ENCODE measurements at places on chromosomes 6 and 20. TPM values are rescaled to one million over a fixed set of nuclear protein-coding genes. Genes with fewer than 3 reads are reported as not detected.
A peak's percentile ranks its signal among the peaks of the same experiment; 100 is the strongest.

DNA sequence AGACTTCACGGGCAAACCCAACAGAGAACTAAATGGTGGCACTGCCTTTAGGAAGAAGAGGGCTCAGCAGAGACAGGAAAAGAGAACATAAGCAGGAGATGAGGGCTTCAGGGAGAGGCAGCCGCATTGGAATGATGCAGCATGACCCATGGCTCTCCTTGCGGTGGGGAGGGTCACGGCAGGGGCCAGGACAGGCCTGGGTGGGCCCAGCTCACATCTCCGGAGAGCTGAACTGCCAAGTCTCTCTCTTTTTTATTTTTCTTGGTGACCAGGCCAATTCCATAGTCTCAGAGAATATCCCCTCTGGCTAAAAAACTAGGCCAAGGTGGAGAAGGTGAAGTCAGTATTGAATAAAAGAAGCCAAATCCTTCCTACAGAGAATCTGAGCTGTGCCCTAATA is 77.5 kb upstream of the TRAF3IP2 start:
- no peak for DNase-seq

DNA sequence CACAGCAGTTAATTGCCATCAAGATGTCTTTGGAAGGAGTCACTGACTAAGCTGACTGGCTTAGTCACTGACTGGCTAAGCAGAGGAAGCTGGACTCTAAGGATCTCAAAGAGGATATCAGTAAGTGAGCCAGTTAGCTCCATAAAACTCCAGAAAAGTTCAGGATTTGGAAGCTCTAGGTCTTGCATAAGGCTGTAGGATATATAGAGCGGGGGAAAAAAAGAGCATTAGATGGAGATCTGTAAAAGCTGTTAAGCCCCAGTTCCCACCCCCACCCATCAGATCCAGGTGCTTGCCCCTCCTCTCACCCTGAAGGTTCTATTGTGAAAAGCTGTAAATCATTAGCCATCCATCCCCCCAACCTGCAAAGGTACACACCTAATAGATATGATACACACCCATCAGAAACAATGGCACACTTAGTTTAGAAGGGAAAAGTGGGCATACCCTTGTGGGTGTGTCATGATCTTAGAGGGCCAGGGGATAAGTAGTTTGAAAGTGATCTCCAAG is 32.2 kb downstream of the CARMIL1 start:
- no peak for DNase-seq

GRCh38 chr6:153947808-153948447 is 91.1 kb upstream of the OPRM1 start:
- no peak for DNase-seq

GRCh38 chr6:148628251-148628650 is 118.6 kb upstream of the UST start:
- no peak for DNase-seq

DNA sequence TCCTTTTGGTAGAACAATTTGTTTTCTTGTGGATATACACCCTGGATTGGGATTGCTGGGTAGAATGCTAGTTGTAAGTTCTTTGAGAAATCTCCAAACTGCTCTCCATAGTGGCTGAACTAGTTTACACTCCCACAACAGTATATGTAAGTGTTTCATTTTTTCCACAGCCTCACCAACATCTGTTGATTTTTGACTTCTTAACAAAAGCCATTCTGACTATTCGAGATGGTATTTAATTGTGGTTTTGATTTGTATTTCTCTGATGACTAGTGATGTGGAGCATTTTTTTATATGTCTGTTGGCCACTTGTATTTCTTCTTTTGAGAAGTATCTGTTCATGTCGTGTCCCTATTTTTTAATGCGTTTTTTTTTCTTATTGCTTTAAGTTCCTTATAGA is 444.1 kb downstream of the CBLN4 start:
- no peak for DNase-seq

DNA sequence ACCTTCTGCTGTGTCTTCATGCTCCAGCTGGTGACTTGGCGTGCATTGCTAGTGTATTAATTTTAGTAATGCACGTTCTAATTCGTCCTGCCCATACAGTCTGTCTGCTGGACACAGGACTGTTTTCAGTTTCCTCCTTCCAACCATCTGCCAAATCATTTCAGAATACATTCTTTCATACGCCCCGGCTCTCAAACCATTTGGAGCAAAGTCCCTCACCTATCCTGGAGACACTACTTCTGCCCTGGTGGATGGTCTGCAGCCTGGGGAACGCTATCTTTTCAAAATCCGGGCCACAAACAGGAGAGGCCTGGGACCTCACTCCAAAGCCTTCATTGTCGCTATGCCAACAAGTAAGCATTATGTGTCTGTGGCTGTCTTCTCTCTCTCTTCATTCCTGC is 60.5 kb downstream of the FNDC1 start:
- no peak for DNase-seq

- no peak for DNase-seq
These were observed 771.4 kb upstream of the MMS22L start for GRCh38 chr6:98054453-98054852.

DNA sequence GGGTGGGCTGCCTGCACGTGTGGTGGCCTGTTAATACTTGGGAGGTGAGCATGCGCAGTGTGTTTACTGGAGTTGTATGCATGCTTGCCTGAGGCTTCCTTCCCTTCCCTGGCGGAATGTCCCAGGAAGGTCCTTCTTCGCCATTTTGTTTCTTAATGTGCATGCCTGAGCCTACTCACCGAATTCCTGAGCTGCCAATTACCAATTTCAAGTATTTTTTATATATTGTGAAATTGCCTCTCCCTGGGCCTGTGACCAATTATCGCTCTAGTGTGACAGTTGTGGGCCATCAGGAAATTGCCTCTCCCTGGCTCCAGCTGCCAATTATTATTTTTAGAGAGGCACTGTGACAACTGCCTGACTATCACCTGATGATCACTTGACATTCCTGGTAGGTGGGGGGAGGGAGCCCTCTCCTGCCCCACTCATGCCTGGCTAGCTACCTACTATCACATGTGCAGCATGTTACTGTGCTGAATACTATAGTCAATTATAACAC is 70.0 kb downstream of the FAM50B start:
- DNase-seq, result peak; percentile 69

GRCh38 chr6:107184435-107184834 is 69.1 kb upstream of the BEND3 start:
- DNase-seq, result no peak

DNA sequence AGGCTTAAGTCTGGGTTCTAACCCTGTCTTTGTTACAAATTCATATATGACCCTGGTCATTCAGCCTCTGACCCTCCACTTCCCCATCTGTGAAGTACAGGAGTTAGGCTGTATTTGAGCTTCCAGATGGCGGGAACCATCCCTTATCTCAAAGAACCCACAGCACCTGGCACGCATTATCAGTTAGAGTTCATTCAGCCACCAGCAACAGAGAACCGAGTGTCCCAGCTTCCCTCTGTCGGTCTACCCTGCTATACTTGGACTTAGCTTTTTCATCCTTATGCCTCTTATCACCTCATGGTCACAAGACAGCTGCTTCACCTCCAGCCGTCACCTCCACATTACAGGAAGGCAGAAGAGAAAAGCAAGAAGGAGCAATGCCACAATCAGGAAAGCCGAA is 147.8 kb downstream of the EYA2 start:
- DNase-seq, result no peak

DNA sequence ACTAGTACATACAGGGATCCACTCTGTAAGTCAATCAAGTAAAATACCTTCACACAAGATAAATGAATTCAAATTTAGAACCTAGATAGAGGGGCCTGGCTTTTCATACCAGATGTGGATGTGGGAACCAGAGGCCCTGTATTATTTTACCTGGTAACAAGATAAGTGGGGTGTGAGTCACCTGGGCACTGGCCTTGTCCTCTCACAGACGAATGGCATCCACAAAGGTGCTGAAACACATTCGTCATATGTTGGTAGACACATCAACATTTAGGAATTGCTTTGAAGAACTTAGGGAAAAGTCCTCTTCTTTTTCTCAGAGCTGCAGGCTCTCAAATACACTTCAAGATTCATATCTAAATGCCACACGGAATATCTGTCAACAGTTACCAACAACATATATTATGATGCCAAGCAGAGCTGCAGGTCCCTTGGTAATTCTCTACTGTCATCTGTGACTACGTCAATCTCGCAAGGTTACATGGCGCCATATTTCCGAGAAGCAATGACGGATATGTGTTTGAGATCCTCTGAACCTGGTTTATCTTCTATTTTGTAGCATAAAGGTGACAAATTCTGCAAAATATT is 618.6 kb downstream of the EPM2A start:
- DNase-seq, result no peak

- no peak for DNase-seq
These were observed 27.9 kb downstream of the ESR1 start for GRCh38 chr6:151835396-151835795.

GRCh38 chr6:3045777-3046176 is 22.5 kb upstream of the RIPK1 start:
- DNase-seq, result no peak

DNA sequence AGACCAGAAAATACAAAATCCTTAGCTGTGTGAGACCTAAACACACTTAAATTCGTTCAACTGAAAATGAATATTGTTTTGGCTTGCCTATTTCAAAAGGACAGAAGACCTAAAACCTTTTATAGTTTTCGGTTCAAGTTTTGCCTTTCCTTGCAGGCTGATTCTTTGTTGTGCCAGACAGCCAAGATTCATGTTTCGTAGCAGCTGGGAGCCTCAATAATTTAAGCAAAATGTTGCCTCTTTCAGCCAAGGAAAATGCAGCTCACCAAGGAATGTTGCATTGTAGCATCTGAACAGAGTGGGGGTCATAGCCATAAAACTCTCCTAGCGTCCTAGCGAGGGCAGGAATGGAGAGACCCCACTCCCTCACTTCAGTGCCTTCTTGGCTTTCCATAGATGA is 92.3 kb upstream of the INSM1 start:
- DNase-seq, result no peak

- no peak for DNase-seq
These were observed 14.9 kb upstream of the MAPK13 start for GRCh38 chr6:36115412-36115811.

DNA sequence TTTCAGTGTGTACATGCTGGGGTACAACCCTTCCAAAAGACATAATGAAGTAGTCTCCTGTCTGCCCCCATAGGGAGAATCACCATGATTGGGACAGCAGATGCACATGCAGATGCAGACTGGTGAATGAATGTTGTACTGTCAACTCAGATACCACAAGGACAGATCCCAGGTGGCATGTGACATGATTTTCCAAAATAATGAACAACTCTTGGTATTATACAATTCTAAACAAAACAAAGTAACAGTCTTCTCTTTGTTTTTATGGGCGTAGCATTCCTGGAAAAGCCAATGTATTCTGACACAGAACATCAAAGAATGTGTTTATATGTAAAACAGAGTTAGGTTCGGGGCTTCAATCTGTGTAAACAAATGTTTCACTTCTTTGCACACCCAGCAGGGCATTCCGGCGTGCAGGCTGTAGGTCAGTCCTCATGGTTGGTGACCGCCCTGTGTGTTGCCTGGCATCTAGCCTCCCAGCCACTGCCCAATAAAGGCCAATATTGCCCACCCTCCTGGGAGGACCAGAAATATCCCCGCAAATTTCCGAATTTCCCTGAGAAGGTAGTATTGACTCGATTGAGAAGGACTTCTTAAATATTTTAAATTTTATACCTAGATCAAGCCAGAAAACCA is 127.7 kb downstream of the KLHL32 start:
- DNase-seq, result no peak

GRCh38 chr6:41707565-41708200 is 27.7 kb downstream of the TFEB start:
- DNase-seq, result peak; percentile 38

GRCh38 chr20:57682184-57683101 is 27.4 kb downstream of the PMEPA1 start:
- DNase-seq, result no peak

GRCh38 chr20:58646257-58646656 is 4.8 kb upstream of the STX16 start:
- DNase-seq, result no peak

GRCh38 chr20:37480919-37481318 is 40.1 kb upstream of the NNAT start:
- DNase-seq, result no peak

- no peak for DNase-seq
These were observed 109.3 kb upstream of the FAM83B start for GRCh38 chr6:54737247-54737646.

DNA sequence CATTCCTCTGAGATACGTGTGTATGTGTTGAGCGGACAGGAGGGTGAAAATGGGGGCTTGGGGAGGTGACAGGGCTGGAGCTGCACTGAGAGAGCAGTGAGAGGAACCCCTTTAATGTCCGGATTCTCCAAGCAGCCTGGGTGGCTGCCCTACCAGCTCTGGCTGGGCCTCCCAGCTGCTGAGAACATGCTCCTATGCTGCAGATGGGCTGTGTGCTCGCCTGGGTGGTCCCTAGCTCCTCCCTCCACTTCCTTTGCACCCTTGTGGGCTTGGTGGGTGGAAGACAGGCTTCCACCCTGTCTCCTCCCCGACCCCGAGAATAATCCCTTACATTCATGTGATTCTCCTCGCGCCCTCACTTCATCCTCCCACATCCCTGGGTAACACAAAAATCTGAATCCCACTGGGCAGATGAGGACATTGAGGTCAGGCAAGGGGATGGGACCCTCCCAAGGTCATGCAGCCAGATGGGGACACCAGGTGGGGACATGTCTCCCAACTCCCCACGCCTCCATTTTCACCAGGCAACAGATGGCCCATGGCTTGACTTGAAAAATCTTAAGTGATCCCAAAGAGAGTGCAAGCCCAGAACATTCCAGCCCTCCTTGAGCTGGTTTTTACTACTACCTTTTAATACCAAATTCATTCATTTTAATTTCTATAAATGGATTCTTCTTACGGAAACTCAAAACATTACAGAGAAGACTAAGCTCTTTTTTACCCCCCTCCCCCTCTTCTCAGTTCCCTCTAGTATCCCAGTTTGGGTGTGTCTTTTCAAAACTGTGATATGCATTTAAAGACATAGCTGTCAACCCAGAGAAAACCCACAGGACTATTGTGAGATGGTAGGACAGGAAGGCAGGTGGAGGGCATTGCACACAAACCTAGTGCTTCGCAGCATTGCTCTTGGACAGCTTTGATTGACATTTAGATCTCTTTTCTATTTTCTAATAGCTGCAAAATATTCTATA is 5.0 kb upstream of the PDRG1 start:
- no peak for DNase-seq

Gene GLP1R
- total RNA-seq, result 2.2 TPM

Gene HCK
- 5.5 TPM for total RNA-seq

Gene CCDC170
- 0.38 TPM for total RNA-seq

Gene COL12A1
- total RNA-seq, result 20.9 TPM

Gene MUC22
- 0.25 TPM for total RNA-seq

Gene DSP
- total RNA-seq, result 273 TPM

Gene CDH26
- total RNA-seq, result 1.0 TPM

Gene TFAP2C
- total RNA-seq, result 0.19 TPM

Gene NMBR
- total RNA-seq, result not detected

All from heart right ventricle (tissue), 16 donors.